ENCODE measurements at places on chromosomes 7 and 10.

DNA sequence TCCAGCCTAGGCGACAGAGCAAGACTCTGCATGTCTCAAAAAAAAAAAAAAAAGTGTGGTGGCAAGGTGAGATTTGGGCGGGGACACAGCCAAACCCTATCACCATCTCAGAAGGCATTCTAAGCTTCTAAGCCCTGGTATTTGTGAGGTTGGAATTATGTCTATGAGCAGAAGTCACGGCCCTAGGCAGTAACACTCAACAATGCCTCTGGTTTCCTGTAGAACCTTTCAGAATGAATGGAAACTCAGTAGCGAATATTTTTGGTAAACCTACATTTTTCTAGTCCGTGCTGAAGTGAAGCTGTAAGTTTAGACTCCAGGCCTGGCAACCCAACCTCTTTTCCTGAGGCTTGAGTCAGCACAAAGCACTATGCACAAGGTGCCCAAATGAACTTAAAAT lies 88.3 kb downstream of the FAM107B start:
- DNase-seq: no peak

- no peak for DNase-seq
These were observed 17.1 kb downstream of the MBL2 start for GRCh38 chr10:52755297-52756062.

DNA sequence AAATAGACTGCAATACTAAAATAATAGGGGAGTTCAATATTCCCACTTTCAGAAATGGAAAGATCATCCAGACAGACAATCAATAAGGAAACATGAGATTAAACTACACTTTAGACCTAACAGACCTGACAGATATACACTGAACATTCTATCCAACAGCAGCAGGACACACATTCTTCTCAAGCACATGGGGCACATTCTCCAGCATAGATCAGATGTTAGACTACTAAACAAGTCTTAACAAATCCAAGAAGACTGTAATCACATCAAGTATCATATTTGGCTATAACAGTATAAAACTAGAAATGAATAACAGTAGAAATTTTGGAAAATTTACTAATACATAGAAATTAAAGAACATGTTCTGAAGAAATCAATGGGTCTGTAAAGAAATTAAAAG lies 458.9 kb upstream of the ANKRD30A start:
- DNase-seq: no peak

DNA sequence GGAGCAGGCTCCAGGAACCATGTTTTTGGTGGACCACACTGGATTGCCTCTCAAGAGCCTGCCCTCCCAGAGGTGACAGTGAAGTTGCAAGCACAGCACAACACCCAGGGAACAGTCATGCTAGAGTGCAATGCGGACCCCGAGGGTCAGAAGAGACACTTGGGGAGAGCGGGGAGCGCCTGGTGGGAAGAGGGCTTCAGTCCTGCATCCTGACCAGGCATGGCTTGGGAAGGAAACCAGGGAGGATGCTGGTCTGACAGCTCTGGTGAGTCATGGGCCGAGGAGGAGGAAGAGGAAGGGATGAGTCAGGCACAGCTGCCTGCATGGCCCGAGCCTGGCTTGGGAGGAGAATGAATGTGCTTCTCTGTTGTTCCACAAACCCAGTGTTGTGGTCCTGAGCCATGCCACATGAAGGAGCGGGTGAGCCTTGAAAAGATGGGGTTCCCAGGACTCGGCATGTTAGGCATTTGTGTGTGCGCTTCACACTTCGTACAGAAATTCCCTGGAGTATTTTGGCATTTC lies 29.5 kb upstream of the ANKRD2 start:
- no peak for DNase-seq

GRCh38 chr7:23473844-23474093 lies 3.5 kb upstream of the IGF2BP3 start:
- no peak for DNase-seq

GRCh38 chr10:90087197-90088023 lies 386.0 kb downstream of the KIF20B start:
- no peak for DNase-seq

- no peak for DNase-seq
These were observed 68.3 kb downstream of the NAMPT start for GRCh38 chr7:106216517-106216922.

- no peak for DNase-seq
These were observed 82.2 kb downstream of the SLC16A9 start for GRCh38 chr10:59627366-59628018.

GRCh38 chr10:88033385-88033784 lies 170.0 kb downstream of the PTEN start:
- DNase-seq: no peak

DNA sequence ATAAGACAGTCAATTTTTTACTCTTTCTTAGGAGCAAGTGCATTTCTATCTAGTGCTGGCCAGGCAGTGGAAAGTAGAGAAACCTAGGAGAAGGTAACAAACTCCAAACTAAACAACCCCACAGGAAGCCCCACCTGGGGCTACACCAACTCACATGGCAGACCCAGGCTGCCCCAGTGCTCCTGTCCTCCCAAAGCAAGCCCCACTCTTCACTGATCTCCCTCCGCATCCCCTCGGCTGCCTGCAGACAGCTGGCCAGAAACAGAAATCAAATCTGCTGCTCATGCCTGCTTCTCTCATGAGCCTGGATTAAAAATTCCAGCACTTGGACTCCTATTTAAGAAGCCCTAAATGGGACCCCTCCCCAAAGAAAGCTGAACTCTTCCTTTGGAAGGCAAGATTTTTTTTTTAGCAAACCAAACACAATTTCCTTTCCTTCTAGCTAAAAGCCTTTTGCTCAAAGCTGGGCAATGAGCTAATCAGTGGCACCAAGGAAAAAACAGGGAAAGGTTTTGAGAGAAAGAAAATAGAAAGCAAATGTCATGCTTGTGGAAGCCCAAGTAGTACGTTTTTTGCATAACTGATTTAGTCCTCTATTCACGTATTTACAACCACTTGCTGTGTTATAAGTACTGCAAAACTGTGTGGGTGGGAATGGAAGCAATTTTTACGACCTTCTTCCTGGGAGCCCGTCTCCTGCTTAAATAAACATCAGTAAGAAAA lies 10.8 kb downstream of the PDE1C start:
- DNase-seq: peak; percentile 96

GRCh38 chr10:22271786-22272185 lies 44.4 kb upstream of the COMMD3 start:
- no peak for DNase-seq

- no peak for DNase-seq
These were observed 1.1 kb downstream of the PLXDC2 start for GRCh38 chr10:19817231-19817933.

DNA sequence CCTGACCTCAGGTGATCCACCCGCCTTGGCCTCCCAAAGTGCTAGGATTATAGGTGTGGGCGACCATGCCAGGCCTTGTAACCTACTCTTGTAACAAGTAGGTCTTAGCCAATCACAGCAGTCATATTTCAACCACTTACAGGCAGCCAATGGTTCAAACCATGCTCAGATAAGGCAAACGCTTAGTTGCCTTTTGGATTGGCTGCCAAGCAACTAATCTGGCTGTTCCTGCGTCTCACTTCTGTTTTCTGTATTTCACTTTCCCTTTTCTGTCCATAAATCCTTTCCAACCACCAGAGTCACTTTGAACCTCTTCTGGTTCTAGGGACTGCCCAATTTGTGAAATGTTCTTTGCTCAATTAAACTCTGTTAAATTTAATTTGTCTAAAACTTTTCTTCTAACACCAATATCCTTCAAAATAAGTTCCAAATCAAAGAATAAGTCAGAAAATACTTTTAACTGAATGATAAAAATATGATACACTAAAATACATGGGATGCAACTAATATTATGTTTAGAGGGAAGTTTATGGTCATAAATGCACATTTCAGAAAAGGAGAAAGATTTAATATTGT lies 19.1 kb upstream of the PRF1 start:
- no peak for DNase-seq

GRCh38 chr10:31705136-31705535 lies 223.5 kb downstream of the ARHGAP12 start:
- DNase-seq: no peak

- DNase-seq: no peak
These were observed 220.6 kb upstream of the LYZL1 start for GRCh38 chr10:29068302-29068701.

DNA sequence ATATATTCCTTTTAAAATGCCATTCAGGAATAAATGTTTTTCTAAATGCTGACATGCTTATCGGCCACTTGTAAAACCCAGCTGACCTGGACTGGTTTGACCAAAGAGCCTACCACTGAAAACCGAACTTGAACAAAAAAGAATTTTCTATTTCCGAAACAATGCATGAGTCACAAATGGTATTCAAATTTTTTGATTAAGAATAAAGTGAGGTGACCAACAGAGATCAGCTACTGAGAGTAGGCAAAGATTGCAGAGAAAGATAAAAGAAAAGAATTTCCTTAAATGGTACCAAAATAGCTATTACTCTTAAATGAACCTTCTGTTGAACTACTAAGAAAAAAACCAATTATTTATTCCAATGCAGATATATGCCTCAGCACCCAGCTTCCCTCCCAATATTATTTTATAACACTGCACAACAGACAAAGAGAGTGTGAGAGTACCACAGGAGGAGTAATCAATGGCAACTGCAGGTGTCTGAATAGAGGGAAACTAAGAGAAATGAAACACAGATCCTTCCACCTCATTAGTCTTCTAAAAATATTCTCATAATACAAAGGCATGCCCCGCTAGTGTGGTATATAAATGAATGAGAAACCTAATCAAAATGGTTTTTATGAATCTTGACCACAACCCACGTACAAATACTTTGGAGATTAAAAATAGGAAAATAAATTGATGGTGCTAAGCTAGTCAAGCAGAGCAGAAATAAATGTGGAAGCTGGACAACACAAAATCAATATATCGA lies 20.1 kb downstream of the OSBPL3 start:
- DNase-seq: no peak

DNA sequence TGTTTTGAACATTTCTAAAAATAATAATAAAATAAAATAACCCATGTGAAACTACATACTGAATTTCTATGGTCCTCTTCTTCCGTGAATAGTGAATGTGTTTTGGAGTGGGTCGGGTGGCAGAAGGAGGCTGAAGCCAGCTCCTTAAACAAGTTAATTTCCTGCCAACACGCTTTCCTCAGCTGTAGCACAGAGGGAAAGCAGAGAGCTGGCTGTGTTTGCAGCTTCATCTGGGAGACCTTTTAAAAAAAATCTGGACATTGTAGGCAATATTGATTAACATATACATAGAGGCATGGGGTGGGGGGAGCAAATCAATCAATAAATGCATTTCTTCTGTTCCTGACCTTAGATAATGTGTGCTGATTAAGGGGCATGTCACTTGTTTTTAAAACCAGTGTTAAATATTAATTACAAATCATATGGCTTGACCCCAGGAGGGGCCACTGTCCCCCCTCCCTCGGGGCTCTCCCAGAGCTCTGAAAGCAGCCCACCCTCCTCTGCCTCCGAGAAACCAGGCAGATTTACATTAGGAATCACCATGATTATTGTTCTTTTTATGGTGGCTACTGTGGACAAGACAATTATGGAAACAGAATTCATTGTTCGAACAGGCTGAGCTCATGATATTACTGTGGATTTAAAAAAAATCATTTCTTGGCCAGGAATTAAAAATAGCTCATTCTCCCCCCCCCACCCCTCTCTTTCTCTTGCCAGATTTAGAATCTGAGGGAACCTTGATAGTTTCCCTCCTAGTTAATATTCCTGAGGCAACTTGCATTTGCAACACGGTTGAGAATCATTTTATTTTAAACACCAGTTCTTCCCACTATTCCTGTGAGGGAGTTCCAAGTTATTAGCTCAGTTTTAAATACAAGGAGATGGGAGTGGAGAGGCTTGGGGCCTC lies 100.5 kb upstream of the CARD11 start:
- DNase-seq: no peak

GRCh38 chr7:37820708-37821468 lies 27.5 kb upstream of the NME8 start:
- no peak for DNase-seq

Data from SK-N-MC (cell line).